ENCODE measurements at places on chromosomes 3 and 15.

- no peak for DNase-seq
These were observed 520 bp downstream of the TMEM42 start for GRCh38 chr3:44862226-44862637.

- no peak for DNase-seq
These were observed 191.5 kb upstream of the SLC24A5 start for GRCh38 chr15:47929138-47929803.

- DNase-seq, result no peak
These were observed 169.0 kb downstream of the GHSR start for GRCh38 chr3:172279191-172279640.

GRCh38 chr3:16179771-16180736 is 5.6 kb downstream of the GALNT15 start:
- no peak for DNase-seq

GRCh38 chr3:76044601-76045600 is 259.6 kb upstream of the ZNF717 start:
- DNase-seq, result no peak

GRCh38 chr3:129878355-129878754 is 15.2 kb downstream of the TMCC1 start:
- no peak for DNase-seq

- DNase-seq, result no peak
These were observed 8.5 kb upstream of the ILDR1 start for GRCh38 chr3:122030381-122031122.

- peak; percentile 15 for DNase-seq
These were observed 156.7 kb upstream of the MEF2A start for GRCh38 chr15:99409097-99409473.

GRCh38 chr3:45942051-45942825 is 1.0 kb upstream of the CXCR6 start:
- DNase-seq, result no peak

- no peak for DNase-seq
These were observed 3.9 kb downstream of the CAMK1 start for GRCh38 chr3:9765865-9766264.

DNA sequence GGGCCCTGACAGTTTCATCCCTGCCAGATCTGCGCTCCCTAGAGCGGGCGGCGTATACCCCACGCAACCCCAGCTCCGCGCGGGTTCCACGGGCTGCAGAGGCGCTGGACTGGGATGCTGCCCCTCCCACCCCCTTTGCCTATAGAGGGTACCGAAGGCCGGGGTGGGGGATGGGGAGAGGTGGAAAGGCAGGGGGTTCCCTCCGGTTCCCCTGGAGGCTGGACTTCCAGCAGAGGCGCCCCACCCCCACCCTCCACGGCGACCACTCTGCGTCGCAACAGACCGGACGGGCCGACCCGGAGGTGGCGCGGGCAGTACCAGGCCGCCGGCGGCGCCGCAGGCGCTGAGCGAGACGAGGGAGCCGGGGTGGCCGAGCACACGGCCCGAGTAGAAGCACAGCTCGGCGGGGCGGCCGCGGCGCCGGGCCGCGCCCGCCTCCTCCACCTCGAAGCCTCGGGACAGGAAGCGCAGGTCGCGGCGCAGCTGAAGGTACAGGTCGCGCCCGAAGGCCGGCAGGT is 995 bp downstream of the ADAMTS17 start:
- no peak for DNase-seq

- no peak for DNase-seq
These were observed 47.2 kb downstream of the MCF2L2 start for GRCh38 chr3:183381179-183381578.

GRCh38 chr3:177960014-177960413 is 576.2 kb upstream of the KCNMB2 start:
- DNase-seq, result no peak

DNA sequence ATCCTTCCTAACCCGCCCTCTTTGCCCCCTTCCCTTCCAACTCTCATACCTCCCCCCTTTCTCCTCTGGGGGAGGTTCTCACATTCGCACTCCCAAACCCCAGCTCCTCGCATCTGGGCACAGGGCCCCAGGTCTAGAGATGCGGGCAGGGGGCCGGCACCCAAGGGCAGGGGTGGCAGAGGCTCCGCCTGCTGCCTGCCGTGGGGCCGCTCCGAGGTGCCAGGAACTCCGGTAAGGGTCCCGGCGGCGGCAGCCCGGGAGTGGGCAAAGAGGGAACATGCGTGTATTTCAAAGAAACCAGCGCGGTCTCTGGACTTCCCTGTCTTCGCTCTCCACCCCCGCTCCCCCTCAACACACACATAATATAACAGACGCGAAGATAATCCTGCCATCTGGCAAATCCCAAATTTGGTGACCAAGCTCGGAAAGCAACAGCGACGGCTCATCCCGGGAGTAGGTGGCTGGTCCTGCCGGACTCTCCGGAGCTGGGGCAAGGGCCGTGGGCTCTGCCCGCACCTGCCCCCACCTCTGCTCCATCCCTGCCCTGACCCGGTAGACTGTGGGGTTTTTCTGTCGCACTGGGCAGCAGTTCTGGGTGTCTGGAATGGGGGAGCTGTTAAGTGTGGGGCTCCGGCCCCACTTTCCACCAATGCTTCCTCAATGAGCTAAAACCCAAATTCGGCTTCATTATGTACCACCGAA is 31.0 kb downstream of the NR2F2 start:
- no peak for DNase-seq

GRCh38 chr3:87900061-87900460 is 158.7 kb downstream of the CGGBP1 start:
- DNase-seq, result no peak

- DNase-seq, result no peak
These were observed 217.5 kb upstream of the ROPN1 start for GRCh38 chr3:124209426-124209825.

DNA sequence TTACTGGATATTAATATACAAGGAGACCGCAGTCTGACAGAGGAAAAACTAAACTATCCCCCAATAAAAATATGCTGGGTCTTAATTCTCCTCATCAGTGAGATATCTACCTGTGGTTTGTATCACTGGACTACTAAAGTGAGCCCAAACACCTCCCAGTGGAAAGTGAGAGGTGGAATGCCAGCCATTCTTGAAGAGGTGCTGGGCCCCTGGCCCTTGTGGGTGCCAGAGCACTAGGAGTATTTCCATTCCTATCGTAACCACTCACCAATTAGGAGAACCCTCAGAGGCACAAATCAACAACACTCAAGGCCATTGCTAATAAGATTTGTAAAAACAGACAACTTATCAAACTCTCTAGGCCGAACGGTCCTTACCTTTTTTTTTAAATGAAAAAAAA is 121.5 kb upstream of the TSPAN3 start:
- no peak for DNase-seq

- peak; percentile 31 for DNase-seq
These were observed 37.2 kb downstream of the SLC6A6 start for GRCh38 chr3:14439501-14440167.

- DNase-seq, result no peak
These were observed 28.5 kb downstream of the PLAAT1 start for GRCh38 chr3:193269343-193270028.

GRCh38 chr15:69395991-69396390 is 18.2 kb upstream of the KIF23 start:
- DNase-seq, result no peak

- no peak for DNase-seq
These were observed 219.0 kb downstream of the LSAMP start for GRCh38 chr3:116226266-116226665.

GRCh38 chr3:114553949-114554593 is 260.2 kb downstream of the TIGIT start:
- DNase-seq, result no peak

DNA sequence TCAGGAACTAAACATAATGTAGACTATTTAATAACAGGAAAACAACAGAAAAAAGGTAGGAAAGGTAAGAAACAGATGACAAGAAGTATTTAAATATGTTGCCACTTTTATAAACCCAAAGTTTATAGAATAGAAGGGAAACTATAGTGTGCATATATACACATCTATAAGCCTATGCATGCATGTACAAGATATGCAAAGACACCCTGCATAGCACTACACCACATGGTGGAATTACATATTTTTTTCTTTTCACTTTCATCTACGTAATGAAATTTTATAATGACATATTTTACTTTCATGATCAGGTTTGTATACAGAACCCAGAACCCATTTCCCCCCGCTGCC is 136.8 kb downstream of the MEX3B start:
- DNase-seq, result no peak

DNA sequence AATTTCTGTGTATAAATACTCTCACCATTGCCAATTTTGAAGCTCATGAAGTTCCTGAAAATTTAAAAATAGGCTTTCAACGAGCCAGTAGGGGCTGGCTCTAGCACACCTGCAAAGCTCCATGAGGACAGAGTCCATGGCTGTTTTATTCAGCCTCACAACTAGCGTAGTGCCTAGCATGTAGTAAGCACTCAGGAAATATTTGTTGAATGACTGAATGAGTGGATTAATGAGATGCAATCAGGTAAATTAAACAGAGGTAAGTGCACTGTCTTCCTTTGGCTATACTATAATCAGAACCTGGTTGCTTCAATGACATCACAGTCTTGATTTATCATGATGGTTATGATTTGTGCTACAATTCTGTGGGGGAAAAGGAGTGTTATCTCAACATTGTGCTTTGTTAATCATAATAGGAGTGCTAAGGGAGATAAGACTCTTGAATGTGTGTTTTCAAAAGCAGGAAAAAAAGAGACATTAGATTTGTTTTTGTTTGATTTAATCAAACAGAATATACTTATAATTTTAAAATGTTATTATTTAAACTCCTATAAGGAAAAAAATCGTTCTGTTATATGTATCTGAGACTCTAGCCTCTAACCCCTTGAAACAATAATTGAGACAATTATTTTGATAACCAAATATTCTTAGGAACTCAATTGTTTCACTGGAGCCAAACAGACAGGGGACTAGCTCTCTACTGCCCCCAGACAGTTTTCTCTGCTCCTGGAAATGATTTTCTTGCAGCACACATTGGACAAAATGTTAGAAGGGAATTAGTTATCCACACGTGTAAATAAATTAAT is 171.7 kb upstream of the ATP11B start:
- DNase-seq, result no peak

- DNase-seq, result no peak
These were observed 2.3 kb upstream of the SOX14 start for GRCh38 chr3:137761563-137762503.

GRCh38 chr3:183490211-183490601 is 61.8 kb upstream of the MCF2L2 start:
- DNase-seq, result no peak

DNA sequence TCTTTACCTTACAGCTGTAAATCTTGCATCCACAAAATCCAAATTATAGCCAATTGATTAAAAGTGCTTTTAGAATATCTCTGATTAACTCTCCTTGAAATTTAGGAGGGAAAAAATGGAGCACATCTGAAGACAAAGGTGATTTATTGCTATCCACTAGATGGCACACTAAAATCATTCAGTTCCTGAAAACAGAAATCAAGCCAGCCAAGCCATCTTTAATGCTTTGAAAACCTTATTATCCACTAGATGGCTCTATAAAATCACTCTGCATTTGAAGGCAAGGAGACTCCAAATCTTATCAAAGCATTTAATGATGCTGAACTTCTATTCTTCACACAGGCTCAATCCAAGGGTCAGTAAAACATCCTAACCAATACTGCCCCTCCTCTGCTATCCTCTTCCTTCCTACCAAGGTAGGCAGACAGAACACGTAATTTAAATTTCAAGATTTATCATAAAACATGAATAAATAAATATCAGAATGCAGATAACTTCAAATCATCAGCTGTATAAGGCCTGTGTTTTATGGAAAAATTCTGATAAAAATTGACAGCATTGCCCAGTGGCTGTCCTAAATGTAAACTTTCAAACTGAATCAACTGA is 48.4 kb downstream of the GOLIM4 start:
- DNase-seq, result peak; percentile 82

DNA sequence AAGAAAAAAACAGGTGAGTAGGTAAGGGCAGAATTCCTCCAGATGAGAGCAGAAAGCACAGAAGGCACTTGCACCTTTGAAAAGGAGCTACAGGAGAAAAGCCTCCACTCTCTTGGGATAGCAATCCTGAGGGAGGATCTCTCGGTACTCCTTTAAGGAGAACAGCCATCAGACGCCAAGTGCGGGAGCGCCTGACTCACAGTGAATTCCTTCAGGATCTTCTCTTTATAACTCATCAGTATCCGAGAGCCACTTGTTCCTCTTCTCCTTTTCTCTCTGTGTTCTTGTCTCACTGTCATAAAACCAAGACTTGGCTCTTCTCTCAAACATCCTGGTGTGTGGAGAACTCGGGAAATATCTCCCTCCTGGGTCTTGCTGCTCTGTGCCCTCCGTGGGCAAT is 10.1 kb upstream of the GOLGA8J start:
- no peak for DNase-seq

DNA sequence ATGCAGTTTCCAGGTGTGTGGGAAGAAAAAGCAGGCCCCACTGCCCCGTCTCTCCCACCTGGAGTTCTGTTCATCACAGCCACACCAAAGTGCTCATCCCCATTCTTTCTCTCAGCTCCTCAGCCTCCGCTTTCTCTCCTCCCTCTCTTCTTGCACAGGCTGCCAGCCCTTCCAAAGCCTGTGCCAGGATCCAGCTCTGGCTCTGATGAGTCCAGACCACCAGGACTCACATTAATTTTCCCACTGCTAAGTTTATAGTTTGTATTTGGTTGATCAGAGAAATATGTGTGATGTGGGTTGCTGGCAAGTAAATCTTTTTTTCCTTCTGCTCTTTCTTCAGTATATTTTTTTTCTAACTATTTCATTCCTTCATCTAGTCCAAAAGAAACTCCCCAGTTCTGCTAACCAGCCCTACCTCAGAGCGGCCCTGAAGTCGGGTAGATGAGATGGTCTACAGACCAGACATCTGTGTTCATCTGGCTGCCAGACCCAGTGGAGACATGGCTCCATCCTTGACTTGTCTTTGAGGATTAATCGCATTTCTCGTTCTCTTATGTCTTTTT is 49.8 kb downstream of the BOC start:
- DNase-seq, result no peak

DNA sequence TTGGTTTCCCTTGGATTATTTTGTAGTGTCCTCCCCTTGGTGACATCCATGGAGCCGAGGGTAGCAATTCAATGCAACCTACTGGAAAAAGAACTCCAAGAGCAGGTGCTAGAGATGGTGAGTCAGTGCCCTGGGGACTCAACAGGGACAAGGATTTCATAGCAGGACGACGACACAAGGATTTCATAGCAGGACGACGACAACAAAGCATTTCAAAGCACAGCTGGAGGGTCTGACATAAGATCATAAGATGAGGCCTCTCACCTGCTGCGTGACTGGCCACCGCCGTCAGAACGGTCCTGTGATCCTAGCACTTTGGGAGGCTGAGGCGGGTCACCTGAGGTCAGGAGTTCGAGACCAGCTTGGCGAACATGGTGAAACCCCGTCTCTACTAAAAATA is 22.5 kb downstream of the NRROS start:
- peak; percentile 12 for DNase-seq

DNA sequence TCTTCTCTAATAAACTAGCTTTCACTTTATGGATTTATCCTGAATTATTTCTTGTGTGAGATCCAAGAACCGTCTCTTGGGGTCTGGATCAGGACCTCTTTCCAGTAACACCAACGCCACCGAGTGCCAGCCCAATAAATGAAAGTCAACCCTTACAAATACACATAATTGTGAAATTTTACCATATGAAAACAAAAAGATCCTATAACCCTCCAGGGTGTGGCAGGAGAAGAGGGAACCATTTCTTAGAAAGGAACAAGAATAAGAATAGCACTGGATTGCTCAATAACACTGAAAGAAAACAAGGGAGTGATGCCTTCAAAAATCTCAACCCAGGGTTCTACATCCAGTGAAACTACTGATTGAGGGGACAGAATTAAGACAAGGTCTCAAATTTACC is 51.6 kb upstream of the ACKR4 start:
- DNase-seq, result no peak

GRCh38 chr3:46885612-46886011 is 8.1 kb downstream of the PTH1R start:
- DNase-seq, result no peak

GRCh38 chr3:45113625-45114050 is 32.5 kb downstream of the CDCP1 start:
- DNase-seq, result no peak
